ENCODE measurements at places on chromosomes 12 and 14. TPM values are rescaled to one million over a fixed set of nuclear protein-coding genes. Genes with fewer than 3 reads are reported as not detected.

TAS2R7 gene
- total RNA-seq = 0.91 TPM

DNA sequence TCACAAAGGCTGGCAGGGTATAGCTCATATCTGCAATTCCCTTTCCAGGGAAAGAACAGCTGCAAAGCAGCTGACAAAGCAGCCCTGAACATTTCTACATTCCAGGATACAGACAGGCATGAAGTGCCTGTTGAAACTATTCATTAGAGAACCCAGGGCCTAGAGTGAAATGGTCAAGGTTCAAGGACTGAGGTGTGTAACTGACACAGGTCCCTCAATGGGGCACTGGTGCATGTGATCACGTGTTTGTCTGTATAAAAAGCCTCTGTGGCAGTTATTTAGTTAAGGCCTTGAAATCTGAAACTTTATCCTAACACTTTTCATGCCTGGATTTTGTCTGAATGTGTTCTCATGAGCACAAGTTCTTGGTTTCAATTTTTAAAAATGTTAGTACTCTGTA, 47.1 kb downstream of the GIT2 start:
- DNase-seq = no peak

DNA sequence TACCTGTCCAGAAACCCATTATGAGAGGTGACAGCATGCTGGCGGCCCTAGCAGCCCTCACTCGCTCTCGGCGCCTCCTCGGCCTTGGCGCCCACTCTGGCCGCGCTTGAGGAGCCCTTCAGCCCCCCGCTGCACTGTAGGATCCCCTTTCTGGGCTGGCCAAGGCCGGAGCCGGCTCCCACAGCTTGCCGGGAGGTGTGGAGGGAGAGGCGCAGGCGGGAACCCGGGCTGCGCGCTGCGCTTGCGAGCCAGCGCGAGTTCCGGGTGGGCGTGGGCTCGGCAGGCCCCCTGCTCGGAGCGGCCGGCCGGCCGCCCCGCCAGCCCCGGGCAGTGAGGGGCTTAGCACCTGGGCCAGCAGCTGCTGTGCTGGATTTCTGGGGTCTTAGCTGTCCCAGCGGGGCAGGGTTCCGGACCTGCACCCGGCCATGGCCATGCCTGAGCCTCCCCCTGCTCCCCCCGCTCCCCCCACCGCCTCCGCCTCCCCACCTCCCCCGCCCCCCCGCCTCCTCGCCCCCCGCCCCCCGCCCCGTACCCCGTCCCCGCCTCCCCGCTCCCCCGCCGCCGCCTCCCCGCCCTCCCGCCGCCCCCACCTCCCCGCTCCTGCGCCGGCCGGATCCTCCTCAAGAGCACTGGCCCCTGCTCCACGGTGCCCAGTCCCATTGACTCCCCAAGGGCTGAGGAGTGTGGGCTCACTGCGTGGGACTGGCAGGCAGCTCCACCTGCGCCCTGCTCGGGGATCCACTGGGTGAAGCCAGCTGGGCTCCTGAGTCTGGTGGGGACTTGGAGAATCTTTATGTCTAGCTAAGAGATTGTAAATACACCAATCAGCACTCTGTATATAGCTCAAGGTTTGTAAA, 163.1 kb downstream of the KLHL28 start:
- DNase-seq = no peak

MANSC4 gene
- 0.27 TPM for total RNA-seq

INHBE gene
- total RNA-seq = not detected

GRCh38 chr12:129257524-129257923, 404.2 kb downstream of the GLT1D1 start:
- DNase-seq = no peak

DNA sequence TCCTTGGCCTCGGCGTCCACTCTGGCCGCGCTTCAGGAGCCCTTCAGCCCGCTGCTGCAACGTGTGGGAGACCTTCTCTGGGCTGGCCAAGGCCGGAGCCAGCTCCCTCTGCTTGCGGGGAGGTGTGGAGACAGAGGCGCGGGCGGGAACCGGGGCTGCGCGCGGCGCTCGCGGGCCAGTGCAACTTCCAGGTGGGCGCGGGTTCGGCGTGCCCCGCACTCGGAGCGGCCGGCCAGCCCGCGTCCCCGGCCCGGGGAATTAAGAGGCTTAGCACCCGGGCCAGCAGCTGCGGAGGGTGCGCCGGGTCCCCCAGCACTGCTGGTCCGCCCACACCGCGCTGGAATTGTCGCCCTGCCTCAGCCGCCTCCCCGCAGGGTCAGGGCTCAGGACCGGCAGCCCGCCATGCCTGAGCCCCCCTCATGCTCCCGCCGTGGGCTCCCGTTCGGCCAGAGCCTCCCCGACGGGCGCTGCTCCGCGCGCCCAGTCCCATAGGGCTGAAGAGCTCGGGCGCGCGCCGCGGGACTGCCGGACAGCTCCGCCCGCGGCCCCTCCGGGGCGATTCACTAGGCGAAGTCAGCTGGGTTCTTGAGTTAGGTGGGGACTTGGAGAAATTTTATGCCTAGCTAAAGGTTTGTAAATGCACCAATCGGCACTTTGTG, 673.9 kb downstream of the SLC16A7 start:
- DNase-seq = no peak

- no peak for DNase-seq
Measured at GRCh38 chr14:74571901-74572725, 39.9 kb downstream of the LTBP2 start.

PTPRQ gene
- total RNA-seq = 0.73 TPM

GRCh38 chr12:51888316-51889215, 663 bp downstream of the ANKRD33 start:
- DNase-seq = no peak

- DNase-seq = no peak
Measured at GRCh38 chr12:114679452-114679875, 4.5 kb downstream of the TBX3 start.

KRT82 gene
- not detected for total RNA-seq

GRCh38 chr12:95115641-95116040, 42.2 kb upstream of the NR2C1 start:
- DNase-seq = no peak

GRCh38 chr12:76022506-76022905, 9.1 kb downstream of the PHLDA1 start:
- no peak for DNase-seq

GRCh38 chr12:50083301-50083700, 1.8 kb upstream of the SMARCD1 start:
- no peak for DNase-seq

HSP90AA1 gene
- total RNA-seq = 271 TPM

SLC5A8 gene
- total RNA-seq = 3.1 TPM

TAS2R42 gene
- total RNA-seq = not detected

KRT83 gene
- total RNA-seq = not detected

DNA sequence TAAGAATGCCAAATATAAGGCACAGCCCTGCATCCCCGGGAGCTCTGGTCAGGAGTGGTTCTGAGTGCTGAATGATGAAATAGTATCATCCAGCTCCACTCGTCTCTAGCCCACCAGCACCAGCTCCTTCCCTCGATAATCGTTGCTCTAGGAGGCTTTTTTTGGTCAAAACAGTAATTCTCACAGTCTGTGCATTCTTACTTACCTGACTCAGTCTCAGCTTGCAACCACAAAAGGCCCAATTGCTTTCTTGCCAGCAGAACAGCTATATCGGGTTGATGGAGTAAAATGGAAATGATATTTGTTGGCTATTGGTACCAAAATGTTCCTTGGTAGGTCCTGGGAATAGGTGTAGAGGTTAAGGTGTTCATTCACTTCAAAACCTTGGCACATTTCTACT, 94.8 kb downstream of the BMP4 start:
- DNase-seq = no peak

DNA sequence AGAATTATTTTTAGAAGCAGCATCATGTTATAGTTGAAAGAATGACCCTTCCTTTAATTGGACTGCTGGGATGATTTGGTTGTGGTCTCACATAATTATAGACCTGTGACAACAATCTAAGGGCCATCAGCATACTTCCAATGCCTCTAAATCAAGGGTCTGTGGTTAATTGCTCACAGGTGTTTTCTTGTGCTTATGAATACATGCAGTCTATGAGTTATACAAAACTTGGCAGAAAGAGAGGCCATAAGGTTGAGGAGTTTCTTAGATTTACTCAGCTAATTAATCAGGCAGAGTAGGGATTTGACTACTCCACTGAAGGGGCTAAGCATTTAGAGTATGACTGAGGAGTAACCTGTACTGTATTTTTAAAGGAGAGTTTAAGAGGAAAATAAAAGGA, 37.0 kb upstream of the FRMD6 start:
- no peak for DNase-seq

DNA sequence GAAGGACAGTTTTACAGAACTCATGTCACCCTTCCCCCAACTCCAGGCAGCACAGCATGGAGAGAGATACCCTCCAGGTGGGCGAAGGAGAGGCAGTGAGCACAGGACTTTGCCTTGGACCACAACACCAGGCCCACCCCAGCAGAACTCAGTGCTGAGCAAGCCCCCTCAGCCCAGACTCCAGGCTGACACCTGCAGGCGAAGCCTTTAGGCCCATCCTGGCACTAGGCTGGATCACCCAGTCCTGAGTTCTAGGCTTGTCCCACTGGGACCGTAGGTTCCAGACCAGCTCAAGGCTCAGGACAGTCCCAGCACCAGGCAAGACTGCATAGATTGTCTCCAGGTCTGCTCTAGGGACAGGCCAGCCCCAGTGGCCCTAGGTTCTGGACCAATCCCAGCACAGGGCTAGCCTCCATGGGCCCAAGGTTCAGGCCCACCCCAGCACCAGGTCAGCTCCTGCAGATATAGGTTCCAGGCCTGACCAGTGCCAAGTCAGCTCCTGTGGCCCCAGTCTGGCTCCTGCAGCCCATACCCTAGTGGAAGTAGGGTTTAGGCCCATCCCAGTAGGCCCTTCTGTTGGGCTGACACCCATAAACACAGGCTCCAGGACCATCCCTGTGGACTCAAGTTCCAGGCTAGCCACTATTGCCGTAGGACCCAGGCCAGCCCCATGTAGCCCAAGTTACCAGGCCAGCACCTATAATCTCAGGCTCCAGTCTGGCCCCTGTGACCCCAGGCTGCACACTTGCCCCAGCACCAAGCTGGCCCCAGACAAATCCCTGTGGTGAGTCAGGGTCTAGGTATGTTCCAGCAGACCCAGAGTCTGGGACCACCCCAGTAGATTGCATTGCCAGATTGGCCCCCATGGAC, 9.4 kb downstream of the WASHC3 start:
- no peak for DNase-seq

Measured in cerebellum (tissue), 4 donors.